ENCODE measurements at places on chromosomes 11 and 22.

DNA sequence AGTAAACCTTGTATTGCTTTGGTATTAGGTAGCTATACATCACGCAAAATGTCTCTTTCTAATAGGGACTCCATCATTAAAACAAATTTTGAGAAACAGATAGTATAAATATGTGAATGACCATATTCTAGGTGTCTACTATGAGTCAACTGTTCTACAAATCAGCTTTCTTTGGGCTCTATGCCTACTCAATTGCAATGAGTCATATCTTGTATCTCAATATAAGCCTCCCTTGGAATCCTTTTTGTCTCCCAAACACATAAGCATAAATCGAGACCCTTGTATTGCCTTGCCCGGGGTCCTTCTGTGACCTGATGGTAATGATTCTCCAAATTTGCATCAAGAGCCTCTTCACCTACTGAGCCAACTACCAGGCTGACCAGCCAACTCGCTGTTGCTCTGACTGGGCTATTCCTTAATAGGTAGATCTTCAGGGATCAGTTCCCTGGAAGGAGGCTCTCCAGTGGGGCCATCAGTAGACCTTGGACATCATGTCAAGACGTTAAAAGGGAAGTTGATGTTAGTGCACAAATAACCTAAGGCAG is 22.2 kb downstream of the BLID start:
- DNase-seq = no peak

DNA sequence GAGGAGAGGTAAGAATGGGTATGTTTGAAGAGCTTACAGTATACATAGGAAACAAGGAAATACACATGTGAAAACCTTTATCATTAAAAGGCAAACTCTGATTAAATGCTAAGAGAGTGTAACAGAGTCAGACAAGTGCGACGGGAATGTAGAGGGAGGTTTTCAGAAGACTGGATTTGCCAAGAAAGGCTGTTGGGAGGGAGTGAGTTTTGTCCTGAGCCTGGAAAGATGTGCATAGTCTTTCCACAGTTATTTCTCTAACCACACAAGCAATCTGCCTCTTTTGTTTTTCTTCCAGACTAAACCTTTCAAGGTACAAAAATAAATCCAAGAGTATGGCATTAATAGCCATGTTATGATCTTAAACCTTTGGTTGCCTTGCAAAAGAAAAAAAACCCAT is 170.9 kb downstream of the KIRREL3 start:
- no peak for DNase-seq

GRCh38 chr22:30941363-30941740 is 27.2 kb downstream of the MORC2 start:
- DNase-seq = no peak

- DNase-seq = no peak
These were observed 64.5 kb upstream of the NECTIN1 start for GRCh38 chr11:119793335-119793984.

- no peak for DNase-seq
These were observed 1047.3 kb upstream of the CNTN5 start for GRCh38 chr11:97973352-97973857.

DNA sequence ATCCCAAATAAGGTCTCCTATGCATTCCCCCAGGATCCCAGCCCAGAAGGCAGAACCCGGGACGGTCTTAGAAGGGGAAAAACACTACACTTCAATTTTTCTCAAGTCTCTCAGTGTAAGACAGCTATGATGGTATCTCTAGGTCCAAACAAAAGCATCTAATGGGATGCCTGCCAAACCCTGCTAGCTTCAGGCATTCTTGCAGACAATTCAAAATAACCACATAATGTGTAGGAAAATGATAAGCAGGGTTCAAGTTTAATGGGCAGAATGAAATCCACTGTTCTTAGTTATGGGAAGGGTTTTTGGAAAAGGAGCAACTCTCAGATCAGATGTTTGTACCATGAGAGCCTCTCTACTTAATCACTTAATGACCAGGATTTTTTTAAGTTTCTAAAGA is 119.8 kb upstream of the ANO1 start:
- no peak for DNase-seq

- DNase-seq = no peak
These were observed 326.1 kb upstream of the NCAM1 start for GRCh38 chr11:112634995-112635737.

DNA sequence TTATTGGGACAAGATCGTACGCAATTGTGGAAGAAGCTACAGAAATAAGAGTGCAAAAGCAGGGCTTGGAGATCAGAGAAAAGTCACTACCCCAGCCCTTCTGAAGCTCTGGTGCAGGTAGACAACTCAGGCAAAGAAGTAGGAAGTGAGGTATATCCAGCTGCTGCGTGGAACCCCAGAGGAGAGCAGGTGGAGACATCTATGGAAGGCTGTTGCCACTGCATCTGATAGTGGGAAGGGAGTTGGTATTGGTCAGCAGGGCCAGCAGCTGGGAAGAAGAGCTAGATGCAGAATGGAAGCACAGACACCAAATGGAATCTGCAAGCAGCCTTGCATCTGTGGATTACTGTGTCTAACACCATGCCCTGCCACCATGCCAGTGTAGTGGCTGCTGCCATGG is 165.1 kb downstream of the WNT11 start:
- DNase-seq = no peak

DNA sequence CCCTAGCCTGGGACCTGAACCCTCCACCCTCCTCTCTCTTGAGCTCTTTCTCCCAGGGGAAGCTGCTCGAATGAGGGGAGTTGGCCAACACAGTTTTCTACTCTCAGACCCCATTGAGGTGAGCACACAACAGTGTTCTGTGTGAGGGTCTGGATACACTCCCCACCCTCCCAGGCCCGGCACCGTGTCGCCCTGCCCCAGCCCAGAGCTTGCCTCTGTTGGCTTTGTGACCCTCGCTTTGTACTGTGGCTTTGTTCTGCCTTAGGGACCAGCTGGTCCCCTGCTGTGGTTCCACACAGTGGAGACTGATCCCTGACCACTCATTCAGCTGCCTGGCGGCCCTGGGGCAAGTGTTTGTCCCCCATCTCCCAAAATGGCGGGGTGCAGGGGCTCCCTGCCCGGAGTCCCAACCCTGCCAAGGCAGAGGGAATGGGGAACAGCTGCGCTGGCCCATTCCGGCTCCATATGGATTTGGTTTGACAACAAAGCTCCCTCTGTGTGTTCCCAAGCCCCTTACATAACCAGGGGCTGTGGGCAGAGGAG is 8.3 kb downstream of the ST3GAL4 start:
- no peak for DNase-seq

DNA sequence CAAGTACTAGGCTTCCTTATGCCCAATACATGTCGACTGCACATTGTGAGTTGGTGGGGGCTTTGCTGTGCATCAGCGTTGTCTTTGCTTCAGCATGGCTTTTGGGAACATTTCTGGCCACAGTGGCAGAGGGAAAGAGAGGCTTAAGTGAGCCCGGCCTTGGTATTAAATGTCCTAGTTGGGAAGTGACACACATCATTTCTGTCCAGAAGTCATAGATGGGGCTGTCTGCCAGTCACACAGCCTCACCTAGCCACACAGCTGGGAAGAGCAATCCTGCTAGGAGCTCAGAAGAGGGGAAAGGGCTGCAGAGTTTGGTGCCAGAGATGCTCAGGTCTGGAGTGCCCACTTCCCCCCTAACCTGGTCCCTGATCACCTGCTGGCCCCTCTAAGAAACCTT is 27.6 kb downstream of the TREH start:
- DNase-seq = no peak

GRCh38 chr22:46861468-46862367 is 99.3 kb downstream of the TBC1D22A start:
- DNase-seq = no peak

DNA sequence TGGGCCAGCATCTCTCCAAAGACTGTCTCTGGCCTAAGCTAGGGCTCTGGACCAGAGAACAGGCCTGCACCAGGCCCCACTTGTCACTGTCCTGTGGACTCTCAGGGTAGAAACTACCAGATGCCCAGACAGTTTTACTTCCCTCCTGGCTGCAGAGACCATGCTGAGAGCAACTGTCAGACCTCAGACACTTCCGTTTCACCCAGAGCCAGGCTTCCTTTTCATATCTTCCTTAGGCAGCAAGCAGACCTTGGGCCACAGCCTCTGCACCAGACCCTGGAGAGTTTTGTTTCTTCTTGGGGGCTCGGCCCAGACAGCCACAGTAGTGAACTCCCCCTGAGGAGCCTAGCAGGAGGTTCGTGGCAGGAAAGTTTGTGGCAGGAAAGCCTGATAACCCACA is 12.1 kb upstream of the FCHSD2 start:
- DNase-seq = no peak

DNA sequence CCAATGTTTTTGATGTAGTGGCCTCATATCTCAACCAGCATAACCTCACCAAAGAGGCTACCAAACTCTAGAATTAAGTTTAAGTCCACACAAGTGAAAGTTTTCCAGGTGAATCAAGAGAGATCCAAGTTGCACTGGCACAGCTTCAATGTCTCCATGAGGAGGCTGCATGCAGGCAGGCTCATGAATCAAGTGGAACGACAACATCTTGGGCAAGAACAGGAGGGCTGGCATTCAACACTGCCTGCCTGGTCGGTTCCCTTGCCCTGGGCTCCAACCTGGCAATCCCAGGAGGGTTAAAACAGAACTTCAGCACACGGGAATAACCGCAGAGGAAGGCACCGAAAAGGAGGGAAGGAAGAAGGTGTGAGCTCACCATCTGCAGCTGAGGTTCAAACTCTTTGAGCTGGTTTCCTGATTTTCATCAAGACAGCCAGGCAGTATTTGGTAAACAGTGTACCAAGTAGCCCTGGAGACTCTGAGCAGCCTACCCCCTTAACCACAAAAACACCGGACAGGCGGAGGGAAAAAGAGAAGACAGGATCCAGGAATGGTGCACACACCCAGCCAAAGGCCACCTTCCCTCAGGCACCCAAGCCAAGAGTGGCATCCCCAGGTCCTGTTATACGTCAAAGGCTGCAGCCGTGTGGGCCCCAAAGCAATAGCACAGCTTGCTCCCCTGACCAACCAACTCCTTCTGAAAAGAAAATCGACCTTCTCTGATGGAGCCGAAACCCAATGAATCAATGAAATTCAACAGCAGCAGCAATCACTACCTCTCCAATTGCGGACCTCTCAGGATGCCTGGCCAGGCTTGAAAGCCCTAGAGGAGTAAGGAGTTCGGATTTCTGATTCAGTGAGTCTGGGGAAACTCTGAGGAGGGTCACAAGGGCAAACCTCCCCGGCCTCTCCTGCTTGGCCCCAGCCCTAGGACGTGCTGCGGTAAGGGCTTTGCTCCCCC is 1.3 kb downstream of the PACSIN2 start:
- DNase-seq = no peak
